Ascending aorta (tissue), 2 donors: ENCODE measurements at places on chromosomes 5 and 9.

DNA sequence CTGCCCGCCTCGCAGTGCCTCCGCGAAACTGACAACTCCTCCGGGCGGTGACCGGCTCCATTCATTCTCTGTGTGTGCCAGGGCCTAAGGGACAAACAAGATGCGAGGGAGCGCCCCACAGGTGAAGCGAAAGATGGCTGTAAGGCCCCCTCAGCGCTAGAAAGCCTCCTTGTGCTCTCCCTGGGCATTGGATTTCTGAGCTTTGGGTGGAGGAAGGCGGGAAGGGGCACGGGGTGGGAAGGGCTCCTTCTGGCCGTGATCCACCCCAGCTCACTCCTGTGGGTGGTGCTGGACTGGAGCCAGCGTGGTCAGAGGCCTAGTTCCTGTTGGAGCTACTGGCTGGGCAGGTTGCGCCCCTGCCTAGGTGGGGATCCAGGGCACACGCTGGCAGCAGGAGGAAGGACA lies 943 bp downstream of the GALNT12 start:
- no peaks in the 10 kb centered on the region for H3K4me1 ChIP-seq
- H3K36me3 ChIP-seq: no peaks in the 10 kb centered on the region
- H3K27ac ChIP-seq: no peak overlapping the region
- H3K4me3 ChIP-seq: peak overlapping the region; percentile 67
- no peak for DNase-seq

DNA sequence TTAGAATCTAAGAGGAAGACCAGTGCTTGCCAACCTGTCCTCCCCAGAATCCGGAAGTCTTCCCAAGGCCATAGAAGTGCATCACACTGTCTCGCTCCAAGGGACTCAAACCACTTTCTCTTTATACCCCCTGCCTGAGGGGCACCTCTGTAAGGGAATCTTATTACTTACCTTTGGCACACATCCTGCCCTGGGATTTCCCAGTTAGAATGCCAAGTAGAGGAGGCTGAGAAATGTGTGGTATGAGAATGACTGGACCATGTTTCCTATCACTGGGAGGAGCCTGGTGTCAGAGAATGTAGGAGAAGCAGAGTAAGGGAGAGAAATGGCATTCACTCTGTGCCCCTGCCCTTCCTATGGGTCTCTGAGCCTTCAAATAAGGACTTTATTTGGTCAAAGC lies 85.8 kb downstream of the AOPEP start:
- peak overlapping the region; percentile 96 for H3K27ac ChIP-seq
- H3K4me1 ChIP-seq: peaks cover 11% of the 10 kb centered on the region
- no peaks in the 10 kb centered on the region for H3K27me3 ChIP-seq
- H3K36me3 ChIP-seq: no peaks in the 10 kb centered on the region

DNA sequence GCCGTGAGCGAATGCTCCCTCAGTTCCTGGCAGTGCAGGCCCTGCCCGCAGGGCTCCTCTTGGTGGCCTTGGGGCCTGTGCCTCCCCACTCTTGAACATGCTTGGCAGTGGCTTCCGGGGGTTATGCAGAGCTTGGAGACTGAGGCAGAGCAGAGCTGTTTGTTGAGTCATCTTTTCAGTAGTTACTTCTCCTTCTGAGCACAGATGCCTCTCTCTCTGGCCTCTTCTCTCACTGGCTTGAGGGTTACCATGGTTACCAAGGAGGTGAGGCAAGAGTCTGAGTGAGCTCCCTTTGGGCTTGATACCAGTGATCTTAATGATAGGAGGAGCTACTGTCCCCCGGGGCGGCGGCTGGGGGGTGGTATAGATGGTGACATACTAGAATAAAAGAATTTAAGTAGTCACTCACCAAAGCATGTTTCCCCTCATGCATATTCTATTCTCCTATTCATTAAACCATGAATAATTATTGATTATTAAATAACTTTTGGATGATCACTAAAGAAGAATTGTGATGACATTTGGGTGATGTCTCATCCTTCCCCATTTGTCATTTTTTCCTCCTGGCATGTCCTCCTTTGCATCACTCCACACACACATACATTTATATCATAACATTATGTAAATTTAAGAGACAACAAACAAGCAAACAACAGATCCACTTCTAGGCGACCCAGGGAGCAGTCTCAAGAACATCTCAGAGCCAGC lies 111.1 kb downstream of the ARHGAP26 start:
- DNase-seq: no peak
- H3K27ac ChIP-seq: peak overlapping the region; percentile 9

DNA sequence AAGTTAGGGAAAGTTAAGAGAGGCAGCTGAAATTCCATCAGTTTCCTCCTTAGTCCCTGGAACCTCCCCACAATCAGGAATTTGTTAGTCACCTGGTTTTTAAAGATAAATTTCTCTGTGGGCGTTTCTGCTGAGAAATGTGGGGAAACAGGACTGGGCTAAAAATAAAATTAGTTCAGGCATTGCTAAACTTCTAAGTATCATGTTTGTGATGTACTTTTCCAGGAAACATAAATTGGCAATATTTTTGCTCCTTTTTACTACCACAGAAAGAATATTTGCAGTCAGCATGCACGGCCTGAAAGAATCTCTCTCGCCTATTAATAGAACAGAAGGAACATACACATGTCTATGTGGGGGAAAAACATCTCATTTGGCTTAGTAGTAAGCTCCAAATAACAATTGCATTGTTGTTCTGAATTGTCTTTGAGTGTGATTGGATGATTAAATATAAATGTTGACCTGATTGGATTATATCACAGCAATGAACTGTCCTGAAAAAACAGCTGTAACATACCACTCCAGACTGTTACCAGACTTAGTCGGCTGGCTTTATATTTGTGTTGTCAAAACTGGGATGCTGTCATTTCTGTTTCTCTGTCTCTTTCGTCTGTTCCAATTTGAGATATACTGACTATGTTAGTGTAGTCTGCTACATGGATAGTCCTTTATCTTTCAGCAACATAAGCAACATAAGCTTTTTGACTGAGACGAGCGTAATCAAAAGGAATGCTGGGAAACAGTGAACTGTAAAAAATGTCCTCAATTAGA lies 12.9 kb downstream of the TJP2 start:
- H3K4me1 ChIP-seq: peaks cover 36% of the 10 kb centered on the region
- no peaks in the 10 kb centered on the region for H3K36me3 ChIP-seq
- peak overlapping the region; percentile 77 for H3K27ac ChIP-seq
- H3K27me3 ChIP-seq: no peaks in the 10 kb centered on the region

- no peaks in the 10 kb centered on the region for H3K36me3 ChIP-seq
- no peaks in the 10 kb centered on the region for H3K27me3 ChIP-seq
- no peak for DNase-seq
- no peak overlapping the region for H3K27ac ChIP-seq
- no peak overlapping the region for H3K4me3 ChIP-seq
- H3K4me1 ChIP-seq: no peaks in the 10 kb centered on the region
Measured at GRCh38 chr9:103789686-103790085, 304.4 kb upstream of the SMC2 start.

GRCh38 chr9:20040991-20041696 lies 252.3 kb upstream of the SLC24A2 start:
- no peak overlapping the region for H3K27ac ChIP-seq
- no peak overlapping the region for H3K4me3 ChIP-seq
- no peaks in the 10 kb centered on the region for H3K27me3 ChIP-seq
- H3K4me1 ChIP-seq: no peaks in the 10 kb centered on the region
- H3K36me3 ChIP-seq: no peaks in the 10 kb centered on the region

DNA sequence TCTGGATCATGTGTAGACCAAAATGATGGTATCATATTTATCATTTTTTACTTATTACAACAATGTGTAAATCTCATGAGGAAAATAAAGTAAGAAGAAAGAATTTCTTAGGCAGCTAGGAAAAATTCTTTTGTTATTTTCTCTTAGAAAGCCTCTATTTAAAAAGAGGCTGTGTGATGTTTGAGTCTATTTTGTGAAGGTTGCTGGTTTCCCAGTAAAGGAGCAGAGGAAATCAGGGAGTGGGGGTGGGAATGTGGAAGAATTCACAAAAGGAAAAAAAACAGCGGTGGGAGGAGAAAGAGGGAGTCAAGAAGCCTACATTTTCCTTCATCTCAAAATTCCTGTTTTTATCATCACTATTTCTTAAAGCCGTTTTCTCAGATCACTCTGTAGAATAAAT lies 20.1 kb downstream of the PTCH1 start:
- peaks cover 4% of the 10 kb centered on the region for H3K36me3 ChIP-seq
- H3K27me3 ChIP-seq: no peaks in the 10 kb centered on the region
- H3K4me1 ChIP-seq: peaks cover 10% of the 10 kb centered on the region
- H3K4me3 ChIP-seq: peak overlapping the region; percentile 0

DNA sequence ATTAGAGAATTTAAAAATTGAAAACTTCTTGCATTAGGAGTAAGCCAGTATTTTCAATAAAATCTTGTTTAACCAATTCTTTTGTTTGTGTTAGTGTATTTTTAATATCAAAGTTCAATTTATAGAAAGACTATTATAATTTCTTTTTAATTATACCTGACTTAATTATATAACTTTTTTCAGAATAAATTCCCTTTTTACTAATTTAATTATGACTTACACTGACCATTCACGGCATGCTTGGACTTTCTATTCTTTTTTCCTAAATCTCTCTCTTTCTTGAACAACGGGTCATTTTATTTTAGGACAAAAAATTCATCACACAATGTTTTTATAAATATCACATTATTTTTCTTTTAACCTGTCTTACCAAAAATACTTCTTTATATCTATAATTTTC lies 555.3 kb upstream of the PTGER4 start:
- no peaks in the 10 kb centered on the region for H3K27me3 ChIP-seq
- DNase-seq: no peak
- no peak overlapping the region for H3K4me3 ChIP-seq
- no peak overlapping the region for H3K27ac ChIP-seq

- peak overlapping the region; percentile 24 for H3K27ac ChIP-seq
- H3K27me3 ChIP-seq: no peaks in the 10 kb centered on the region
- DNase-seq: no peak
- H3K4me1 ChIP-seq: peaks cover 8% of the 10 kb centered on the region
- no peaks in the 10 kb centered on the region for H3K36me3 ChIP-seq
Measured at GRCh38 chr5:4013106-4013898, 417.7 kb downstream of the IRX1 start.
